ENCODE measurements at places on chromosomes 11 and 22. TPM values are rescaled to one million over a fixed set of nuclear protein-coding genes. Genes with fewer than 3 reads are reported as not detected.

GRCh38 chr11:67468056-67468455 lies 995 bp downstream of the TMEM134 start:
- no peaks in the 10 kb centered on the region for H3K27me3 ChIP-seq
- peak overlapping the region; percentile 81 for H3K4me3 ChIP-seq
- H3K4me1 ChIP-seq: peaks cover 41% of the 10 kb centered on the region

RASGRP2 gene
- total RNA-seq: 20.2 TPM

IL10RA gene
- total RNA-seq: 24.6 TPM

DNA sequence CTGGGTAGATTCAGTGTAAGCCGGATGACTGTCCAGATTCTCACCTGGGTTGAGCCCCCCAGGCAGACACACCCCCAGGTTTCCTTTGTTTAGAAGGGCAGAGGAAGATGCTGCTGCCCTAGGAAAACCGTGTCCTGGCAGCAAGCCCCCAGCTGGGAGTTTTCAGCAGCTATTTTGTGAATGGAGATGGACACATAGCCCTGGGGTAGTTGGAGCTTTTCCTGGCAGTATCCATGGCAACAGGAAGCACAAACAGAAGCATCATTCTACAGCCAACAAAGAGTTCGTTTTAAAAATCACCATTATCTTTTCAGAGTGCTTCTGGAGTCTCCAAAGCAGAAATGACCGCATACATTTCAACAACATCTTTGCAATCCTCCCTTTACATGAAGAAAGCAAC lies 245.5 kb downstream of the BRD1 start:
- no peak overlapping the region for H3K4me3 ChIP-seq
- no peaks in the 10 kb centered on the region for H3K36me3 ChIP-seq
- H3K4me1 ChIP-seq: no peaks in the 10 kb centered on the region
- H3K27me3 ChIP-seq: no peaks in the 10 kb centered on the region

- no peak for DNase-seq
- no peaks in the 10 kb centered on the region for H3K4me1 ChIP-seq
- peaks cover 7% of the 10 kb centered on the region for H3K36me3 ChIP-seq
- no peaks in the 10 kb centered on the region for H3K27me3 ChIP-seq
These were observed 127.7 kb downstream of the ATXN10 start for GRCh38 chr22:45799291-45799690.

DNA sequence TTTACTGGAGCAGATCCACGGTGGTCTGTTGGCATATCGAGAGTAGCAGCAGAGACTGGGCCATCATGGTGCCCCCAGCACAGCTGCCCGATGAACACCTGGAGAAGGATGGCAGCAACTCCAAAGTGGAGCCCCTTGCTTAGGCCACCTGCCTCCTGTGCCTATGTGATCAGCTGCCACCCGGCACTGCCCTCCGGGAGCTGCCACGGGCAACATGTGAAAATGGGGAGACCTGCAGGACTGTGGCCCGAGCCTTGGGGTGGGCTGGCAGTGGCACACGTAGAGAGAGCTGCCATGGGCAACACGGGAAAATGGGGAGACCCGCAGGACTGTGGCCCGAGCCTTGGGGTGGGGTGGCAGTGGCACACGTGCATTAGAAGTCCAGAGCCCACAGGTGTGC lies 3.1 kb downstream of the FXYD2 start:
- no peak overlapping the region for H3K4me3 ChIP-seq
- H3K4me1 ChIP-seq: peaks cover 6% of the 10 kb centered on the region
- H3K36me3 ChIP-seq: no peaks in the 10 kb centered on the region
- H3K27ac ChIP-seq: no peak overlapping the region

P2RX6 gene
- total RNA-seq: not detected

DNA sequence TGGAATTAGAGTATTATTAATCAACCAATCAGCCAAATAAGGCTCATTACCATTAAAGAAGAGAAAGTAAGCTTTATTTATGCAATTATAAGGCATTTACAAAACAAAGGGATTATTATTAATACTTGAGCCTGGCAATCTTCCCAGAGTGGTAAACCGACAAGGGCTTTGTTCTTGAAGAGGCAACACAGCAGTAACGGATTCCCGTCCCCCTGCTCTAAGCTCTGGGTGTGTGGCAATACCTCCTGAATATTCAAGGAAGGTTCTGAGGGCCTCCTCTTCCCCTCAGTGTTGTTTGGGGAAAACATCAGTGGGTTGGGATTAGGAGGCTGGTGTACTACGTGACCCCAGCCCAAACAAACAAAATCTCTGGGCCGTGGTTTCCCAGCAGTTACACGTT lies 176.5 kb downstream of the TENM4 start:
- H3K4me3 ChIP-seq: no peak overlapping the region
- H3K36me3 ChIP-seq: no peaks in the 10 kb centered on the region
- H3K4me1 ChIP-seq: no peaks in the 10 kb centered on the region
- DNase-seq: no peak
- no peaks in the 10 kb centered on the region for H3K27me3 ChIP-seq

USP28 gene
- total RNA-seq: 19.5 TPM

C11orf42 gene
- total RNA-seq: not detected

GRCh38 chr11:126076641-126077040 lies 14.0 kb upstream of the CDON start:
- H3K36me3 ChIP-seq: no peaks in the 10 kb centered on the region
- peaks cover 3% of the 10 kb centered on the region for H3K27me3 ChIP-seq
- H3K27ac ChIP-seq: no peak overlapping the region
- no peak overlapping the region for H3K4me3 ChIP-seq
- no peak for DNase-seq
- H3K4me1 ChIP-seq: no peaks in the 10 kb centered on the region

DNA sequence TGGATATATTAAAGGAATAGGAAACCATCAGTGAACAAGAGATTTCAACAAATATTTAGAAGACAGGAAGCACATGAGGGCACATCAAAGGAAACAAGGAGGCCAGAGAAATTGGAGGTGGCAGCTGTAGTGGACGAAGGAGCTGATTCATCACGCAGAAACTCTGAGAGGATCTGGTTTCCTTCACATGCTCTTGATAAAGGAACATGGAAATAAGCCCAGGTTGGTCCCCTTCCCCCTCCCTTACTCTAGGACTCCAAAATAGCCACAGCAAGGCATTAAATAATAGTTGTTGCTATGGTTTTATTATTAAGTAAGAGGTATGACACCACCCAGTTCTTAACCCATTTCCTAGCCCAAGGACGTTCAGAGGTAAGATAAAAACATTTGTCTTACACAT lies 11.3 kb downstream of the IZUMO1R start:
- no peaks in the 10 kb centered on the region for H3K36me3 ChIP-seq
- H3K27me3 ChIP-seq: no peaks in the 10 kb centered on the region
- H3K4me1 ChIP-seq: no peaks in the 10 kb centered on the region
- no peak overlapping the region for H3K27ac ChIP-seq
- DNase-seq: no peak

MAP6 gene
- 1.9 TPM for total RNA-seq

DNA sequence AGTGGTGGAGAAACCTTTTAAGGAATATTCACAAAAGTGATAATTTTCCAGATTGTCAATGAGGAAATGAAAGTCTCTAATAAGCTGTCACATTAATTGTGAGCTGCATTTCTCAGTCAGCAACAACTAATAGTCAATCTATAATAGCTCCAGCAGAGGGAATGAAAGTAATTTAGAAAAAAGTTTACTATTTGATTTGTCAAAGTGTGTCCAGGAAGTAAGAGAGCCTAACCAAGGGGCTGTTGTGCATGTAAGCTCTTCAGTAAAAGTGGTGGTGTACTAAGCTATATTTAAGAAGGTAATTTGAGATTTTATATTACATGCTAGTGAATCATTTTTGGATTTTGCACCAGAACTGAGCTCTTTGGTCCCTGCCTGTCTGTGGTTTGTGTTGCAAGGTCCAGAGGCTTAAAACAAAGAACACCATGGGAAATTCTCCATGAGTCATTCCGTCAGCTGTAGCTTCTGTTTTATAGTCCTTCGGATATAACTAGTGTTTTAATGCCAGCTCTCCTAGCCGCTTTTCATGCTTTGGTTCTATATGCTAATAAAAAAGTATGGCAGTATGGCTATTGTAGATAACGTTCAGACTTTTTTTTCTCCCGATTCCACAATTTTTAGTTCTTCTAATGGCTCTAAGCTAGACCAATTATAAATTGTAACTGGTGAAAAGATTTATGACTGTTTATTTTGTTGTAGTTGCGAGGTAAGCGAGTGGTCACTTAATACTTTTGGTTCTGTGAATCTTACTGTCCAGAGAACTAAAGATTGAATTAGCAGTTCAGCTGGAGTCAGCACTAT lies 64.6 kb downstream of the ARHGEF12 start:
- H3K36me3 ChIP-seq: no peaks in the 10 kb centered on the region
- H3K4me1 ChIP-seq: peaks cover 25% of the 10 kb centered on the region
- peak overlapping the region; percentile 52 for H3K27ac ChIP-seq
- no peaks in the 10 kb centered on the region for H3K27me3 ChIP-seq

- H3K4me3 ChIP-seq: no peak overlapping the region
- H3K27ac ChIP-seq: no peak overlapping the region
- peaks cover 72% of the 10 kb centered on the region for H3K27me3 ChIP-seq
- H3K36me3 ChIP-seq: no peaks in the 10 kb centered on the region
- no peak for DNase-seq
- H3K4me1 ChIP-seq: peaks cover 8% of the 10 kb centered on the region
These were observed 55.1 kb downstream of the CYTH4 start for GRCh38 chr22:37337204-37337943.

CDHR5 gene
- total RNA-seq: 809 TPM

DNA sequence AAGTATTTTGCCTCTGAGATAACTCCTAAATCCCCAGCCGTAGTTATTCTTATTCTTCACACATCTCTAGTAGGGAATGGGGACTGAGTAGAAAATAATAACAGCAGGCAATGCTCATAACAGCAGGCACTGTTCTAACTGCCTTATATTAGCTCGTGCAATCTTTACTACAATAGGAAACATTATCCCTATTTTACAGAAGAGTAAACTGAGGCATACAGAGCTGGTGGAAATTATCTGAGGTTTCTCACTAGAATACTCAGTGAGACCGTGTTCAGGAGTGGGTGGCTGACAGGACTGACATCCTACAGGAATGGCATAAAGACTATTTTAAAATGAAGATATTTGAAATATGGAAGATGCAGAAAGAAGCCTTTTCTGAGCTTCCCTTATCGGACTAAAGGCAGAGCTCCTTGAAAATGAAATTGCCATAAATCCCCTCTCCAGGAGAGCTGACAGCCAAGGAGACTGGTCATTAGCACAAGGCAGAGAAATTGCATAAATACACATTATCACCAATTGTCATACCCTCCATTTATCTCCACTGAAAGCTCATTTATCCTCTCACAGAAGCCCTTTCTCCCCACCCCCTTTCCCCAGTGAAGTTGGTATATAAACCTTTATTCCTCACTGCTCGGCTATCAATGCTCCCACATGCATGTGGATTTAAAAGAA lies 93.9 kb downstream of the RASSF10 start:
- H3K4me1 ChIP-seq: no peaks in the 10 kb centered on the region
- H3K4me3 ChIP-seq: no peak overlapping the region
- no peaks in the 10 kb centered on the region for H3K36me3 ChIP-seq
- DNase-seq: no peak
- no peaks in the 10 kb centered on the region for H3K27me3 ChIP-seq
- H3K27ac ChIP-seq: no peak overlapping the region

ZNF280A gene
- not detected for total RNA-seq

- no peaks in the 10 kb centered on the region for H3K36me3 ChIP-seq
- peak overlapping the region; percentile 93 for H3K27ac ChIP-seq
- H3K4me3 ChIP-seq: no peak overlapping the region
- DNase-seq: no peak
These were observed 1.1 kb downstream of the MTMR2 start for GRCh38 chr11:95922536-95923438.

C22orf15 gene
- total RNA-seq: not detected

DNA sequence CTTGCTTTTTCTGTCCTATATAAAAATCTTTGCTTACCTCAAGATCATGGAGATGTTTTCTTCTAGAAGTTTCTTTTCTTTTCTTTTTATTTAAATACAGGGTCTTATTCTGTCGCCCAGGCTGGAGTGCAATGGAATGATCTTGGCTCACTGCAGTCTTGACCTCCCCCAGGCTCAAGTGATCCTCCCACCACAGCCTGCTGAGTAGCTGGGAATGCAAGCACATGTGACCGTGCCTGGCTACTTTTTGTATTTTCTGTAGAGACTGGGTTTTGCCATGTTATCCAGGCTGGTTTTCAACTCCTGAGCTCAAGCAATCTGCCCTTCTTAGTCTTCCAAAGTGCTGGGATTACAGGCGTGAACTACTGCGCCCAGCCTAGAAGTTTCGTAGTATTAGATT lies 45.3 kb downstream of the USP35 start:
- DNase-seq: no peak
- H3K36me3 ChIP-seq: no peaks in the 10 kb centered on the region
- H3K27me3 ChIP-seq: no peaks in the 10 kb centered on the region
- no peaks in the 10 kb centered on the region for H3K4me1 ChIP-seq

RAB36 gene
- total RNA-seq: 0.82 TPM

PHOX2A gene
- 0.60 TPM for total RNA-seq

GRCh38 chr11:75351791-75352587 lies 528 bp upstream of the ARRB1 start:
- DNase-seq: peak; percentile 81
- H3K27ac ChIP-seq: peak overlapping the region; percentile 91
- peaks cover 46% of the 10 kb centered on the region for H3K4me1 ChIP-seq

DNA sequence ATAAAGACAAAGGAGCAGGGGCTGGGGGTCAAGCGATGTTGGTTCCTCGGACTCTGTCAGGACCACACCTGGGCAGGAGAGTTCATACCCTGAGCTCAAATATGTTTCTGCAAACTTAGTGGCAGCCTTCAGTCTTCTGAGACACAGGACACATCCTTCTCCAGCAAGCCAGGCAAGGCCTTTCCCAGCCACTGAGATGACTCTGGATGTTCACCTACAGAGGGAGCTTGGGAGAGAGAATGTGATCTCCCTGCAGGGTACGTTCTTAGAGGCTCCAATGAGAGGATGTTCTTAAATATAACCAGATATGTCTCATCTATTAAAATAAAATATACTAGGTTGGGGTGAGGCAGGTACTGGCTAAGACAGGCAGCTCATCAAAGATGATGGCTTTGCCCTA lies 461.5 kb downstream of the OPCML start:
- no peaks in the 10 kb centered on the region for H3K4me1 ChIP-seq
- no peak for DNase-seq
- no peak overlapping the region for H3K27ac ChIP-seq

- H3K27me3 ChIP-seq: peaks cover 3% of the 10 kb centered on the region
- no peaks in the 10 kb centered on the region for H3K4me1 ChIP-seq
- no peak overlapping the region for H3K4me3 ChIP-seq
These were observed 98.9 kb upstream of the ISX start for GRCh38 chr22:34966980-34967565.

DNA sequence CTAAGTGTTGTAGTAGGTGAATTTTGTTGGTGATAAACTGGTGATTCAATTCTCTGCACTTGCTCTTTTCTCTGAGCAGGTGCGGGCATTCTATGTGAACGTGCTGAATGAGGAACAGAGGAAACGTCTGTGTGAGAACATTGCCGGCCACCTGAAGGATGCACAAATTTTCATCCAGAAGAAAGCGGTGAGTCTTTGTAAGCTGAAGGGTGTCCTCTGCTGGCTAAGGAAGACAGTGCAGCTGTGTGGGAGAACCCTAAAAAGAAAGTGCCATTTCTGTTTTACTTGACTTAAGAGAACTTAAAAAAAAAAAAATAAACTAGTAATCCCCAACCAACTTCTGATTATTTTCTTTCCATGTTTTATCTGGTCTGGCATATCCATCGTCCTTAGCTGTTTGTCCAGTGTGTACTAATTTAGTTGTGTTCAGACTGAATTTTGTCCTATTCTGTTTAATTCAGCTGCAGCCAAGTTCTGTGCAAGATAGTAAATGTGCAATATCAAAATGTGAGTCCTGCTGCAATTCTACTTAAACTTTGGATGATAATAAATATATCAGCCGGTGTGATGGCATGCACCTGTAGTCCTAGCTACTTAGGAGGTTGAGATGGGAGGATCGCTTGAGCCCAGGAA lies 29.6 kb downstream of the CAT start:
- no peak overlapping the region for H3K27ac ChIP-seq
- peak; percentile 13 for DNase-seq
- no peaks in the 10 kb centered on the region for H3K27me3 ChIP-seq
- no peaks in the 10 kb centered on the region for H3K4me1 ChIP-seq

PGR gene
- total RNA-seq: 2.2 TPM

WNT7B gene
- not detected for total RNA-seq

All from transverse colon (tissue), 4 donors.